GM10248 (cell line): ENCODE measurements at places on chromosomes 13 and 19.

- DNase-seq: peak; percentile 35
Observed at GRCh38 chr19:32748497-32748896, 28.9 kb downstream of the TDRD12 start.

DNA sequence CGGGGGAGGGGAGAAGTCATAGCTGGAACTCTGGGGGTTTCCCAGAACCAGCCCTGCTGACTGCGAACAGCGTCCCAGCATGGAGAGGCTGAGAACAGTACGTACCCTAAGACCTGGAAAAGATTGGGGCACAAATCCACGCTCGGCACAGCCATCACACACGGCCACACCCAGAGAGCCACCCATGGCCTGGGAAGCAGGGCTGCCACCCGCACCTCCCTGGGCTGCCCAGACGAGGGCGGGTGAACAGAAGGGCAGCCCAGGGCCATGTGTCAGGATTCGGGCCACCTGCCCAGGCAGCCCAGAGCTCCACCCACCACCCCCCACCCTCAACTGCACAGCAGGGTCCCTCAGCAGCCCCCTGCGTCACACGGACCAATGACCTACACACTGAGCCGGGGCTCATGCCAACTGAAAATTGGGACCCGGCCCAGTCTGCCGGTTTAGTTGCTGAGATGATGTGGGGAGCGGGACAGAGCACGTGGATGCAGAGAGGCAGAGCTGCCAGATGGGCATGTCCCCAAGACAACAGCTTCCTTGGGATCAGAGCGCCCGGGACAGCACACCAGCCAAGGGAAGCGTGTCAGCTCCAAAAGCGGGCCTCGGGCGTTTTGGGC is 8.5 kb downstream of the UBXN6 start:
- DNase-seq: no peak

- DNase-seq: no peak
Observed at GRCh38 chr13:95564091-95564490, 11.6 kb downstream of the CLDN10 start.

GRCh38 chr19:33235269-33235995 is 9.8 kb upstream of the SLC7A10 start:
- peak; percentile 91 for DNase-seq

DNA sequence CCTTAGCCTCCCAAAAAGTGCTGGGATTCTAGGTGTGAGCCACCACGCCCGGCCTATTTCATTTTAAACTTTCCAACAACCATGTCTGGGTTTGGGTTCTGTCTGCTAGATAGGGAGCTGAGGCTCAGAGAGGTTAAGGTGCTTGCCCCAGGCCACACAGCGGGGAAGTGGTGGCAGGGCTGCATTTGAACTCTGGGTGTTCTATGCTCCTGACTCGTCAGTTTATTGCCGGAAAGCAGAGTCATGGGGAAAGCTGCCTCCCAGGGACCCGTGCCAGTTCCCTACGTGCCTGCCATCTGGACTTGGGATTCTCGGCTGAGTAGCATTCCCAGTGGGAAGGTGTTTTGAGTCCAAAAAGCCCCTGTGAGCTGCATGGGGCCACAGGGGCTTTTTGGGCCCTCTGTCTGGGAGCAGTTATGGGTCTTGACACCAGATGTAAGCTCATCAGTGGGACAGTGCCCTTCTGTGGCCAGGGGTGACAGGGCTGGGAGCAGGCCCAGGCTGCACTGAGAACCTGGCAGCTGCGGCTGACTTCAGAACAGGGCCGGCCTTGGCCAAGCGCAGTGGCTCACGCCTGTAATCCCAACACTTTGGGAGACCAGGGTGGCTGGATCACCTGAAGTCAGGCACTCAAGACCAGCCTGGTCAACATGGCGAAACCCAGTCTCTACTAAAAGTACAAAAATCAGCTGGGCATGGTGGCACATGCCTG is 10.9 kb downstream of the RFX1 start:
- no peak for DNase-seq

DNA sequence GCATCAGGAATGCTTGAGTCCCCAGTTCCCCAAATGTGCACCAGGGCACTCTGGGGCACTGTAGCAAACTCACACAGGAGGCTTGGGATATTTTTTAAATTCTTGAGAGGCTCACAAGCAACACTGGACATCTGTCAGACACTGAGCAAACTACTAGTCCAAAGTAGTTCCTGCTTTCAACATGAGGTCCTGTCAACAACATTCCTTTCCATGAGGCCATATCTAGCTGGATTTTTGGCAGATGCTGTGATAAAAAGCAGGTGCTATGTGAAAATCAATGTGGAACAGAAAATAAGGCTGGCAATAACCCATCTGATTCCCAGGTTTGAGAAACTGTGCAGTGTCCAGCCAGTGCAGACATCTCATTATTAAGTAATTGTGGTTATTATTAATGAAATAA is 50.5 kb downstream of the STARD13 start:
- no peak for DNase-seq

GRCh38 chr19:1407528-1408299 is at the start of gene DAZAP1:
Gene DAZAP1, plus strand, starts transcription at chr19:1407586. Its CDS starts 188 bp downstream, at chr19:1407774.
- DNase-seq: peak; percentile 67

DNA sequence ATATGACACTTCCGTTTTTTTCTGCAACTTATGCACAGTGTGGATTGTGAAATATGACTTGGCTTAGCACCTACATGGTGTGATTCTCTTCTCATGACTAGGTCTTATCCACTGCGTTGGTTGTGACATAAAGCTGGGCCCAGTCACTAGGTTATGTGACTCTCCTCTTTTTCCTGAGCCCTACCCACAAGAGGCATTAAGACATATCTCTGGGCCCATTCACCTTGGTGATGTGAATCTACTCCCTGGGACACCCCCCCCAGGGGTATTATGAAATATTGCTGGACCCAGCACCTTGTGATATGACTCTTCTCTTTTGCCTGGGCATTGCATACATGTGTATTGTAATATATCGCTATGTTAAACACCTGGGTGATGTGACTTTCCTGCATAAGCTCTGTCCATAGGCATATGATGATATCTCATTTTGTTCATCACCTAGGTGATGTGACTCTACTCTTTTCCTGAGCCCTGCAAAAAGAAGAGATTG is 85.8 kb upstream of the ZNF43 start:
- no peak for DNase-seq

DNA sequence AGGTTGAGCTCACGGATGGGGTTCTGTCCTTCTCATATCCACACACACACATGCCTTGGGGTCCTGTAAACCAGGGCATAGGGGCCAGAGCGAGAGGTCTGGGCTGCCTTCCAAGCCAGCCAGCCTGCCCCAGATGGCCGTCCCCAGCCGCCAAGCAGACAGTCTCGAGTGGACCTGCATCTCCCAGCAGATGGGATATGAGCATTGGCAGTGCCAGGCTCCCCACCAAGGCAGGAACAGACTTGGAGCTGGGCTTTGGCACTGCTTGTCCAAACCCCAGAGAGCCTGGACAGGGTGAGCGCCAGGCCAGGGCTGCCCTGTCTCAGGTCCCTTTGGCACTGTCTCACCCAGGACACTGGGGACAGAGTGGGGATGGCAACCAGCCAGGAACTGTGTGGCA is 130.4 kb downstream of the DPF1 start:
- no peak for DNase-seq

- no peak for DNase-seq
Observed at GRCh38 chr19:58059003-58059670, at the start of gene ZNF135. Gene ZNF135, plus strand, starts transcription at chr19:58059282. Its CDS starts 721 bp downstream, at chr19:58060003.
